WTC11 (cell line): ENCODE measurements at places on chromosomes 1 and 21. TPM values are rescaled to one million over a fixed set of nuclear protein-coding genes. Genes with fewer than 3 reads are reported as not detected.

DNA sequence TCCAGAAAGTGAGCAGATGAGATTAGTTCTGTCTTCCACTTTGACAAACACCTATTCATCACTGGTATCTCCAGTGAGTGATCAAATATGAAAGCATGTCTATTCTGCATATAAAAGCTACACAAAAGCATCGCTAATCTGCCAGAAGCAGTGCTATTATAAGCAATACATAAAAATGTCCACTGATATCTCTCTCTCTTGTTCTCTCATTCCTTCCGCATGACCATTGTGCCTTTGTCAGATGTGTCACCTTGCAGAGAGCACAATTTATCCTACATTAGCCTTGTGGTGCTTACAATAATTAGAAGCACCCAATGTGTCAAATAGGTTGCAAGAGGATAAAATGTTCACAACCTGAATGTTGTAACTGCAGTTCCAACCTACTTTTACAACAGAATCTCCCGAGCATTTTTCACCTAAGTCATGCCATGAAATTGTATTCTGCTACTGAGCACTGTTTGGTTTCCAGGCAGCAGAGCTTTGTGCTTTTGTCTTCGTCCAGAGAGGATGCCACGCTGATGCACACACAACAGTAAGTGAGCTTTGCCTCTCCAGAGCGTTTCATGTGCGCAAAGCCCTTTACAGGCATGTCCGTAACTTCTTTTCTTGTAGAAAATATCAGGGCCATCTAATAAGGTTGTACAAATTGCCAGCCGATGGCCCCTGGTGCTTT lies 198.7 kb upstream of the PLD5 start:
- DNase-seq: no peak

The CHIA gene
- not detected in 3 replicates for total RNA-seq

GRCh38 chr1:209670441-209671082 lies 4.7 kb upstream of the G0S2 start:
- no peak for DNase-seq

The OR2AK2 gene
- total RNA-seq: not detected in 3 replicates

- no peak for DNase-seq
These were observed 441.4 kb downstream of the RPS6KC1 start for GRCh38 chr1:213492161-213493041.

The LCE1B gene
- not detected in 3 replicates for total RNA-seq

The CLCA1 gene
- 0.07 to 0.14 TPM (median 0.11 TPM) in 3 replicates for total RNA-seq

The ETV3L gene
- 0.13 to 0.30 TPM (median 0.25 TPM) in 3 replicates for total RNA-seq

GRCh38 chr1:1344655-1345361 lies 4.4 kb downstream of the DVL1 start:
- DNase-seq: peak; percentile 52

The DMBX1 gene
- total RNA-seq: 1.7 to 3.7 TPM (median 1.8 TPM) in 3 replicates

The C1orf210 gene
- total RNA-seq: 11.7 to 14.0 TPM (median 12.8 TPM) in 3 replicates

- peak; percentile 12 for DNase-seq
These were observed 6.8 kb downstream of the TPRG1L start for GRCh38 chr1:3631320-3632260.

DNA sequence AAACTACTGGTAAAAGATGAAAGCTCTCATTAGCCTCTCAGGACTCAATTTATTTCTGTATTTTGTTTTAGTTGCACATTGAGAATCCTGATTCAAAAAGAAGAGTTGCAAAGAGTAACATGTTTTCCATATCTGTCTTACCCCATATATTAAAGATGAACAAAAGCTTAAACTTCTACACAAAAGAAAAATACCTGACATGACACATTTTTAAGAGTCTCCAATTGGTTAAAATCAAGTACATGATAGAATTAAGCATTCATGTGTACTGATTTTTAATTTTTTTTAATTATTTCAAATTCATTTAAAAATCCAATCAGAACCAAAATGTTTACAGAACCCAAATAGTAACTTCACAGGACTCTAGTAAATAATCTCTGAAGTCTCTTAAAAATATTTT lies 72.0 kb downstream of the FOXJ3 start:
- DNase-seq: no peak

GRCh38 chr1:202628646-202629215 lies 81.5 kb downstream of the SYT2 start:
- DNase-seq: no peak

- DNase-seq: no peak
These were observed 80.2 kb upstream of the GADD45A start for GRCh38 chr1:67604778-67605177.

DNA sequence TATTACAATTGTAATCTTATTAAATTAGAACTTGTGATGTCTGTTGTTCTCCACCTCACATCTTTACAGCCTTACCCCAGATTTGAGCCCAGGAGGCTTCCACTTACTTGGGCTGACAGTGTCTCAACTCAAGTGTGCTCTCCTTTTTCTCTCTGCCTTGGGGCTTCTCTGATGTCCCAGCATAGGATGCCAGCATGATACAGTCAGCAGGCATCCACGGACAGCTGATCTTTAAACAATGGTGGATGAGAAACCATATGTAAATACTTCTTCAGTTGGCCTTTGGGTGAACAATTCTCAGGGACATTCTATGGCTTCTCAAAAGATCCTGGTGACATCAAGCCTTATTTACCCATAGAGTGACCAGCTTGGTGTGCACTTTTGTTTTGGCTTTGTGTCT lies 107.6 kb upstream of the GORAB start:
- no peak for DNase-seq

- no peak for DNase-seq
These were observed 9.8 kb upstream of the OLFML2B start for GRCh38 chr1:162033428-162033827.

DNA sequence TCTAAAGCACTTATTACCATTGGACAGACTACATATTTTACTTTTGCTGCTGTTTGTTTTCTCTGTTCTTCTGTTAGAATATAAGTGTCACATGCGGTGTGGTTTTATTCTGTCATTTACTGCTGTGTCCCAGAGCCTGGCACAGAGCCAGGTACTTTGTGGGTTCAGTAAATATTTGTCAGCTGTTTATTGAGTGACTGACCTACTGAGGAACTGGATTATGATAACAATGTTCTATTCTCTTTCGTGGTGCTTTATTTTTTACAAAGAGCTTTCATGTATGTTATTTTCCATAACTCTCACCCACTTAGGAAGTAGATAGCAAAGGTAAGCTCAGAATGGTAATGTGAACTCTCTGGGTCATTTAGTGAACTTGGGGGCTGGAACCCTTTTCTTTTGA lies 118.8 kb downstream of the RWDD3 start:
- DNase-seq: no peak

The INAVA gene
- total RNA-seq: 41.2 to 47.9 TPM (median 47.6 TPM) in 3 replicates

- DNase-seq: peak; percentile 79
These were observed 27.2 kb upstream of the FOXE3 start for GRCh38 chr1:47388891-47389238.

GRCh38 chr1:193321242-193321840 lies 134.9 kb upstream of the B3GALT2 start:
- no peak for DNase-seq

DNA sequence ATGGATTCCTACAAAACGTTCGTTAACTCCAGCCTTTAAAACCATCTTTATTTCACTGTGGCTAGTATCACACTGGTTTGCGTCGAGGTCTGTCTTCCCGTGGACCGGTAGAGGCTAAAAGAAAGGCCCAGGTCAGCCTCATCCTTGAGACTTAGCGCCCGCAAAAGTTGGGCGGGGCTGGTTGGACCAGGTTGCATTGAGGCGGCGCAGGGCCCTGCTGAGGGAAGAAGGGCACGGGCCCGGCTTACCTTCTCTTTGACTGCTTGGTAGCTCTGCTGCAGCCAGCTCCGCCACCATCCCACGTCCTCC lies 455 bp downstream of the BSDC1 start:
- peak; percentile 51 for DNase-seq

The FMO5 gene
- total RNA-seq: 1.6 to 3.3 TPM (median 1.7 TPM) in 3 replicates

DNA sequence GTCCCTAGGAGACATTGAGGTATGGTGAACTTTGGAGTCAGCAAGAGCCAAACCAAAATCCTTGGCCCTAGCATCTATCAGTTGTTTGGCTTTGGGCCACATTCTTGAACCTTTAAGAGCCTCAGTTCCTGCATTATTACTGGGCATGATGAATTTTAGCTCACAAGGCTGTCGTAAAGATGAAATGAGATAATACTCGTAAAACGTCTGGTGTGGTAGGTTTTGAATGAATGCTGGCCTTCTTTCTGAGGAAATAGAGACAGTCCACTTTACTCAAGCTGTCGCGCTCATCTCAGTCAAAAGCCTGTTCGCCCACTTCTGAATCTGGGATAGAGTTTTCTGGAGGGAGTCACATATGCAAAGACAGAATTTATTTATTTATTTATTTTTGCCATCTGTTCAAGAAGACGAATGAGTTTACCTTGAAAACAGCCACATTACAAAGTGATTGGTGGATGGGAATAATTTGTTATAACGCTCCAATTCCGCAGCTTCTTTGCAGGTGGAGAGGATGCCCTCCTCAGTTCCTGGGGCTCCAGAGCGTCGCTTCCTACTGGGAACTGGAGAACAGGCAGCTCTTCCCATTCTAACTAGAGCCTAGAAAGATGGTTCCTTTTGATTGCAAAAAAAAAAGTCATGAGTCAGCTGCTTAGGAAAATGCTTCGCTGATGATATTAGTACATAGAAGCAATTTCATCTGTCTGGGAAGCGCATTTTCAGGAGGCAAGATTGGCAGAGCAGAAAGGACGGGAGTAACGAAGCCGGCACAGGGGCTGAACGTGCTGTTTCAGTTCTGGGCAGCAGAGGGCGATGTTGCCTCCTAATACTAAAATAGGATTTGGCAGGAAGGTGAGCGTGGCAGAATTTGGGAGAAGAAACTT lies 49.9 kb upstream of the CYP2J2 start:
- peak; percentile 81 for DNase-seq

DNA sequence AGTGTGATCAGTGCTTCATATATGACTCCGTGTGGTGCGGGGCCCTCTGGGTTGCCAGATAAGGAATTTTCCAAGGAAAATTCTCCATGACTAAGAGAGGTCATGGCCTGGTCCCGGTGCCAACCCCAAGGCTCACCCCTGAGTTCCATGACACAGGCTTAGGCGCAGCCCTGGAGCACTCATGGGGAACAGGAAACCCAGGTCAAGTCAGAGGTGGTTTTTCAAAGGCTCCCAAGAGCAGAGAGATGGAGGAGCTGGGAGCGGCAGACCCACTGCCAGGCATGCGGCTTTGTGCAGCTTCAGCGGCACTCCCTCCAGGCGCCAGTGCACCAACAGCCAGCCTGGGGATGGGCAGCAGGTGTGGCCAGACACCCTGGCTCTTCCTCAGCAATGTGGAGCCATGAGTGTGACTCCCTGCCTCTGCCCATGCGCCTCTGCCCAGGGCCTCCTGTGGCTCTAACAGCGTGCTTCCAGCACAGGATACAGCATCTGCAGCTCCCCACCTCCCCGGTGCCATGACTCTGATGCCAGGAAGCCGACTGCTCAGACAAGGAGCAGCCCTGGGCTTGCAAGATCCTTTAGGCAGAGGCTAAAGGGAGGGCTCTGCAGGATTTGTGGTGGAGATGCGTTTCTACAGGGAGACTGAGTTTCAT lies 47.3 kb downstream of the GPR161 start:
- no peak for DNase-seq

GRCh38 chr1:221634606-221635005 lies 107.3 kb downstream of the DUSP10 start:
- no peak for DNase-seq

The C1orf35 gene
- total RNA-seq: 30.0 to 33.8 TPM (median 30.7 TPM) in 3 replicates
